ENCODE measurements at places on chromosomes 1 and 21.

- DNase-seq = no peak
Observed at GRCh38 chr1:50454911-50455310, 31.7 kb upstream of the DMRTA2 start.

- DNase-seq = no peak
Observed at GRCh38 chr1:212920246-212920645, 30.1 kb upstream of the VASH2 start.

GRCh38 chr1:109385417-109385816 is 12.3 kb downstream of the SORT1 start:
- no peak for DNase-seq

GRCh38 chr21:37580666-37581065 is 214.1 kb downstream of the DYRK1A start:
- DNase-seq = no peak

- peak; percentile 73 for DNase-seq
Observed at GRCh38 chr1:155323729-155324036, 3.0 kb downstream of the RUSC1 start.

DNA sequence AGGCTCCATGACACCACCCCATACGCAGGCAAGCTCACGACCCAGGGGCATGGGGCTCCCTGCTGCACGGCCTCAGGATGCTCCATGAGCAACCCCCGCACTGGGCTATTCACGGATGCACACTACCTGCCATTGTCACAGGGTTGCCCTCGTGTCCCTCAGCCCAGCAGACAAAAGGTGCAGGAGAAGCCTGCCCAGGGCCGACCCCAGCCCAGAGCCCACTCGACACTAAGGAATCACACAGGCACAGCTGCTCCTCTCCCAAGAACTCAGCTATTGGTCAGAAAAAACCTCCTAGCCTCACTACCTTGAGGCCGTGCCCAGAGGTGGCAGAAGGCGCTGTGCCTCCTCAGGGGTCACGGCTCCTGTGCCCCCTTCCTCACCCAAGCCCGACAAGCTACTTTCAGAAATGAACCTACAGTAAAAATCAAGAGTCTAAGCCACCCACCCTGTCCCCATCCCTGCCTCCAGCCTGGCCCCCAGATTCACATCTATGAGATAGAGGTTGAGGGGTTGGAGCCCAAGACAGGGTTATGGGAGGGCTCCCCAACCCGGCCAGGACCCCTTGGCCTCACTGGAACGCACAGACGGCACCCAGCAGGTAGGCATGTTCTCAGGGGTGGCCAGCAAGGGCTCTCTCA is 6.4 kb upstream of the SPATC1L start:
- DNase-seq = no peak

DNA sequence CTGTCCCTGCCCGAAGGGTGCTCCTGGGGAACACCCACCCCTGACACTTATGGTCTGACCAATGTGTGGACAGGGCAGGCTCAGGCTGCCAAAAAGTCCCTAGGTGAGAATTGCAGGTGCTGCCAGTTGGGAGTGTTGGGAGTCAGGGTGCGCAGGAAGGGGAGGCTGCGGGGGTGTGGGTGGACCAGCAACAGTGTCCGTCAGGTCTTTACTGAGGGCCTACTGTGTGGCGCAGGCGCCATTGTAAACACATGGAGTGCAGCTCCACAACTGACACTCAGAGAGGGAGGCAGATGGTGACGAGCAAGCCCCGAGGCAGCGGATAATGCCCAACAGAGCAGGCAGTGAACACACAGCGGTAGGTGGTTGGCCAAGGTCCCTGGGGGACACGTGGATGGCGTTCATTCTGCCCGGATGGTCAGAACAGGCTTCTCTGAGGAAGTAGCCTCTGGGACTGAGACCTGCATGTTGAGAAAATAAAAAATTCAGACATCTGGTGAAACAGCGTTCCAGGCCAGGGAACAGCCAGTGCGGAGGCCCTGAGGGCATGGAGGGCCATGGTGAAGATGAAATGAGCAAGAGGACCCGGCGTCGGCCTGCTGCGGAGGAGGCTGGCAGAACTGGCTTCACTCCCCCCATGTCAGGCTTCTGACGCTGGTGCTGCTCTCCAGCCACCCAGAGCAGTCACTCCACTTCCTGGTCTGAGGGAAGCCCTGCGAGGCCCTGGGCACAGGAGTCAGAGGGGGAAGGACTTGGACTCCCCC is 136.2 kb upstream of the ZBTB40 start:
- DNase-seq = no peak

DNA sequence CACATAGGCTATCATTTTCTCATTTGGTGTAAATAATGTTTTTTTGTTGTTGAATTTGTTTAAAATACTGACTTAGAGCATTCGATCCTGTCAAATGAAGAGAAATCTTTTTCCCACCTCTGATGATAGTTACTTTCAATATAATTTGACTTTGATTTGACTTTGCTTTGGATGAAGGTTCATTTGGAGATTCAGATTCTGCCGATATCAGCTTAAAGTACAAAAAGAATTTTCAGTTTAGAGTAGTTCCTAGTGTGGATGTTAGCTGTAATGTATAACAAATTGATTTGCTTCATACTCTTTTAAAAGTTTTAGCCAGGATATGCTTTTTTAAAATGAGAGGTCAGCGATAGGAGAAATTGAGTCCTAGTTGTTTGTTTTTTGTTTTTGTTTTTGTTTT is 9.9 kb downstream of the STX12 start:
- DNase-seq = no peak

GRCh38 chr1:43924516-43924915 is 9.1 kb upstream of the ARTN start:
- DNase-seq = no peak

DNA sequence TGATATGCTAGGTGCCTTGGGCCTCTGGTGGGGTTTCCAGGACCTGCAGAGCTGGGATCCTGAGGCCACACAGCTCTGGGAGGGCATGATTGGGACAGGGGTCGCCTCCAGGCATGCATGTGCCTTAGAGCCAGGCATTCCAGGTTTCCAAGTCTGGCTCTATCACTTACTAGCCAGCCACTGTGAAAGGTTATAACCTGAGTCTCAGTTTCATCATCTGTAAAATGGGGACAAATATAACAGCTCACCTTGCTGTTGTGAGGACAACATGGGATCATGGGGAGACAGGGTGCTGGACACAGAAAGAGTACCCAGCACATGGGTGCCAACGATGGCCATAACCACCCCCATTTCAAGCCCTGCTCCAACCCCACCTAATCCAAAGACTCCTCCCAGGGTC is 2.7 kb downstream of the CHI3L1 start:
- no peak for DNase-seq

DNA sequence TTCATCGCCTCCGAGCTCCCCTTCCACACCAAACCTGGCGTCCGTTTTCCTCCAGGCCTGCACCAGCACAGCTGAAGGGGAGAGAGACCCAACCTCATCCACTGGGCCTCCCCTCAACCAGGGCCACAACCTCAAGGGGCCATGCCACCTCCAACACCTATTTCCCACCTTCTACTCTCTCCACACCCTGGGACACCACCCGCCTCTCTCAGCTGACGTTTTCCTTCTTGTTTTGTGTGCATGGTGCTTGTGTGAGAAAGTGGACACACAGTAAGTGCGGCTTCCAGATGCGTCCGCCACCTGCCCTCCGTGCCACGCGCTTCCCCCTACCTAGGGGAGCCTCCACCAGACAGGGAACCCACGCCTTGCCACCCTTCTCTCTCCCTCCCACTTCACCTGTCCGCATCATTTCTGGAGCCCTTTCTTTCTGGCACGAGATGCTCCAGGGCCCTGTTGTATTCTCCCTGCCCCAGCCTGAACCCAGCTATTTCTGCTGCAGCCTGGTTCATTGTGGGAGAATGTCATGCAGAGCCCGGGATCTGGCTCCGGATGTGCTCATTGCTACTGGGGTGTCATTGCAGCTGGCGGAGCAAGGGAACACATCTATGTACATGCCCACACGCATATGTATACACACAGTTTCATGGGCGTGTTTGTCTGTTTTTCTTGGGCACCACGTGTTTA is 1.3 kb upstream of the GNB1 start:
- no peak for DNase-seq

DNA sequence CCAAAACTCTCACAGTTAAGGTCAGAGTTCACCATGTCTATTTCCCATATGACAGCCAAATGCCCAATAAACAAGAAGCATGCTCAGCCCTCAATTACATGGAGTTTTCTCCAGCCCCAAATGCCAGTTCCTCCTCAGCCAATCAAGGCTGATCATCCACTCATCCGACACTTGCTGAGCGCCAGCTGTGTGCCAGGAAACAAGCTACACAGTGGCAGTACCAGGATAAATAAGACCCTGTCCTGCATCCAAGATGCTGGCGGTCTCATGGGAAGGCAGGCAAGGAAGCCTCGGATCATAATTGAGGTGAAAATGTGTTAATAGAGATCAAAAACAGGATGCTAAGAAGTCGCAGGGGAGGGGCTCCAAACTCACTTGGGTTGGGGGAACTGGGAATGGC is 7.7 kb downstream of the ZBTB17 start:
- DNase-seq = no peak

- no peak for DNase-seq
Observed at GRCh38 chr1:112472142-112472541, 36.6 kb upstream of the WNT2B start.

- DNase-seq = no peak
Observed at GRCh38 chr1:59601041-59601441, 213.7 kb upstream of the HOOK1 start.

GRCh38 chr1:46137916-46138315 is 5.5 kb upstream of the PIK3R3 start:
- DNase-seq = no peak

DNA sequence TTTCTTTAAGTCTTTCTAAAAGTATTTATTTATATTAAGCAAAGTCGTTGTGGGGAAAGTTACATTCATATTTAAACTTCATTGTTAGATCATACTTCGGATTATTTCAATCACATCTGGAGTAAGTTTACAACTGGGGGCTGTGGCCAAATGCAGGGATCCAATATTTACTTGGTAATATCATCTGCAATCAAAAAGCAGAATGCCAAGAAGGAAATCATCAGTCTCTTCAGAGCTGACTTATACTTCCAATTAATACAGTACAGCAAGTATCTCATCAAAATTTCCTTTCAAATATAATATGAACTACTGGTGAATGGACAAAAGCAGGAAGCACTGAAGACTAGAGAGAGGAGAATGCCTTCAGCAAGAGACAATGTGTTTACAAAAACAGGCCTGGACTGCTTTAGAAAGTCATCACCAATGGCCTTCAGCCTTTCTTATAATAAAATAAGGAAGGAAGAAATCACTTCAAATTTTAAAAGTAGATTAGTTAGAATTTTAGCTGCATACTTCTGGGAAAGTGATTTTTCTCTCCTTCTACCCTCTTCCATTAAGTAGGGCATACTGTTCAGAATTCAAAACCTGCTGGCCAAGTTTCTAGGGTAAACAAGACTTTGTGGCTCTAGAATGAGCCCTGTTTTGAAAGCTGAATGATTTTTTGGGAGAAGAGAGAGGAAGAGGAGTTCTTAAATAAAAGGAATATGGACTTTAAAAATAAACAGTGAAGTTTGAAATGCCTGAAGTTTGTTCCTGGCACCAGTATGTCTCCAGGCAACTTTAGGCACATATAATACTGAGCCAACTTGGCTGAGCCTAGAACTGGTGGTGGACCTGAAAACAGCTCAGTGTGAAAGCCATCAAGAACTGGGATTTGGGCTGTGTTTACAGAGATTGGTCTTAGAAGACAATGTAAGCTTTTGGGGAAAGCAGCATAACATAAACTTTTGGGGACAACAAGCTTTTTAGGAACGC is 22.2 kb upstream of the MYOC start:
- DNase-seq = no peak

DNA sequence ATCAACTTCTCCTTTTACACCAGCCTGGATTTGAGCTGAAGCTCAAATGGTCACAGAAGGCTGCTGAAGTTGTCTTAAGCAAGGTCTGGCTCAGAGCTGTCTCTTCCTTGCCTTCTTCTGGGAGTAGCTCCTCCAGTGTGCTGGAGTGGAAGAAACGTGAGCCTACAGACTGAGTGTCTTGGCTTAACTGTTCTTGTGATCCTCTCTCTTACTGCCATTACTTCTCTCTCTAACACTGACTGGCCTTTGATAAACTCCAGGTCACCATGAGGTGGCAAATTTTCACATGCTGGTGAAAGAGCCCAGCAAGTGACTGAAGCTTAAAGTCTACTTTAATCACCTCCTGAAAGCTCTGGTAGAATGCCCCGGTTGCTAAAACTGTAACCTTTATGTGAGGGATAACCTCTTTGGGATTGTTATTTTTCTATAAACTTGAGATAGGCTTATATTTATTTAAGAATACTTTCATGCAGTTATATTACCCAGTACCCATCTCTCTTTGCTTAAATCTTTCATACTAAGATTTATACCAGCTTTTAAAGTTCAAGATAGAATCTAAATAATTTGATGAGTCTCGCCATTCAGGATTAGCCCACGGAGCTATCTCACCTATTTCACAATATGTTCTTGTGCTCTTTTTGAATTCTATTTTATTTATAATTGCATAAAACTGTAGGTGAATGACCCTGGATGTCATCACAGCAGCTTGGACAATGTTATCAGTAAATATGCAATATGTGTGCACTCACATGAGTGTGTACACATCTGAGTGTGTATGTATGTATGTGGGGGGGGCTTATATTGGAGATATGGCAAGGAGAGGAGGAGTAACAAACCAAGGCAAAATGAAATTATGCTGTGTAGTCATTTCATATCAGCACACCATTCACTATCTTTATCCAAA is 924.0 kb downstream of the LTN1 start:
- no peak for DNase-seq

DNA sequence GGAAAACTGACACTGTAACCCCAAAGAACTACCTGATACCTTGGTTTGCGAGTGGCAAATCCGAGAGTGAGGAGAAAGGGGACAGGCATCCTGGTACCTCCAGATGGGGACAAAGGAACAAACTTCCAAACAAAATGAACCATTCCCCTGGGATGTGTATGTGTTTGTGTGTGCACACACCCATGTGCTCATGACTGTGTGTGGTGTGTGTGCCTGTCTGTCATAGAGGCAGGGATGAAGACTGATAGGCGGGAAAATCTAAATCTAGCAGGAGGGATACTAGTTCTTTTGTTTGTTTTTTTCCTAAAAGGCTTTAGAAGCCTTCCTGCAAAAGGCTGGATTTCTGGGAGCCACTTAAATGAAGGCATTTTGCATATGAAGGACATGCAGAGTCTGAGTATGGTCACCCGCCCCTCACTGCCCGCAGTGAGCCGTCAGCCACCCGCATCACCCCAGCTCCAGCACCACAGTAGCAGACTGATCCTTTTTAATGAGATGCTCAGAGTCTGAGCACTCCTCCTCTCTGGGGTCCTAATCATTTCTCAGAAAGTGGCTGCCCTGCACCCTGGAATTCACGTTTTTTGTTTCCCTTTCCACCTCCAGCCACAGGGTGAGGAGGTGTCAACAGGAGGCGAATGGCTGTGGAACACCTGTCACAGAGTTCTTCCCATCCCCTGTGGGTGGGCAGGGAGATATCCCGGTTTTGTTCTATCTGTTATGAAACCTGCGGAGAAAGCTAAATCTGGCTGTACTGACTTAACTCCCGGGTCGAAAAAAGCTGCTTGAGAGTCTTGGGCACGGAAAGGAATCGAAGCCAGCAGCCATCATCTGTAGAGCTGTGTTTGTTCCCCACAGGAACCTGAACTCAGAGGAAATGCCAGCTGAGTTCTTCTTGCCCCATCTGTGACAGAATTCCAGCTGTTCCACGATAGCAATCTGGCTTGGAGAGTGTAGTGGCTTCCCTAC is 34.9 kb downstream of the UTP25 start:
- no peak for DNase-seq

- no peak for DNase-seq
Observed at GRCh38 chr1:57111175-57111574, 145.4 kb upstream of the C8B start.

- no peak for DNase-seq
Observed at GRCh38 chr1:67672260-67672803, 12.7 kb upstream of the GADD45A start.

- DNase-seq = no peak
Observed at GRCh38 chr1:47713975-47714767, 276.3 kb downstream of the FOXD2 start.

GRCh38 chr1:34007760-34008159 is 143.9 kb downstream of the HMGB4 start:
- DNase-seq = no peak
